ENCODE measurements at places on chromosomes 2 and 18. TPM values are rescaled to one million over a fixed set of nuclear protein-coding genes. Genes with fewer than 3 reads are reported as not detected.

Gene BMP10
- not detected for total RNA-seq

Gene ACADL
- 51.6 TPM for total RNA-seq

Gene SMPD4
- total RNA-seq = 53.1 TPM

Gene CHST9
- total RNA-seq = 0.07 TPM

Gene HOXD10
- total RNA-seq = not detected

Gene SOX11
- total RNA-seq = not detected

- DNase-seq = no peak
Measured at GRCh38 chr2:226799976-226800940, 638 bp upstream of the IRS1 start.

- DNase-seq = no peak
Measured at GRCh38 chr2:217751192-217751591, 251.6 kb downstream of the TNS1 start.

GRCh38 chr2:188518381-188518780 is 226.7 kb downstream of the GULP1 start:
- DNase-seq = no peak

GRCh38 chr2:176188774-176189680 is 559 bp downstream of the HOXD1 start:
- DNase-seq = no peak

DNA sequence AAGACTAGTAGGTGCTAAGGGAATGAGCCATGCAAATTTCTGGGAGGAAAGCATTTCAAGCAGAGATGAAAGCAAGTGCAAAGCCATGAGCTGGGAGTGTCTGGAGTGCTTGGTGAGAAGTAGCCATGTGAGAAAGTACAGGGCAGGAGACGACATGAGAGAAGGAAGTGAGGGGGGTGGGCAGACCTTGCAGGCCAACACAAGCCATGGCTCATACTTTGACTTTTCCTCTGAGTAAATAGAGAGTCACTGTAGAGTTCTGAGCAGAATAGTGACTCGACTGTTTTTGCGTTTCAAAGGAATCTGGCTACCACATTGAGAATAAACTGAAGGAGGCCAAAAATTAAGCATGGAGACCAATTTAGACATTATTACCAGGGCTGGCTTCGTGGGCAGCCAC is 42.2 kb downstream of the SCN2A start:
- DNase-seq = no peak

- DNase-seq = no peak
Measured at GRCh38 chr2:61750624-61751023, 103.2 kb downstream of the FAM161A start.

- DNase-seq = no peak
Measured at GRCh38 chr18:8257851-8258434, 351.3 kb upstream of the RAB12 start.

Measured in thoracic aorta (tissue), 2 donors.